Breast epithelium (tissue), 4 donors: ENCODE measurements at places on chromosomes 4 and X. TPM values are rescaled to one million over a fixed set of nuclear protein-coding genes. Genes with fewer than 3 reads are reported as not detected.

DNA sequence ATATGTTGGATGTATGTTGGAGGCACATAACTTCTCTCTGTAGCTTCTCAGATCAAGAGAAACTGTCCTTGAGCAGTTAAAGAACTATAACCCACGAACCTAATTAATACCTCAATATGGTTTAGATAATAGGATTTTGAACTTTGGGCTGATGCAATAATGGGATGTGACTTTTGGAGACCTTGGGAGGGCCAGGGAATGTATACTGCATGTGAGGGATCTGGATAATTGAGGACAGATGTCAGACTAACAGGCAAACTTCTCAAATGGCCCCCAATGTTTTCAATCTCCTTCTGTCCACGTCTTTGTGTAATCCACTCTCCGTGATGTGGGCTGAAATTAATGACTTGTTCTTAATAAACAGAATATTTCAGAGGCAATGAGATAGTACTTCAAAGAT lies 202.2 kb upstream of the FAT4 start:
- no peak overlapping the region for H3K27ac ChIP-seq
- H3K36me3 ChIP-seq, result no peaks in the 10 kb centered on the region
- H3K4me3 ChIP-seq, result no peak overlapping the region

Gene KIT
- total RNA-seq, result 297 TPM

GRCh38 chrX:132618810-132619209 lies 130.0 kb upstream of the MBNL3 start:
- DNase-seq, result no peak
- H3K27me3 ChIP-seq, result peaks cover 54% of the 10 kb centered on the region
- no peaks in the 10 kb centered on the region for H3K36me3 ChIP-seq
- no peak overlapping the region for H3K27ac ChIP-seq
- H3K4me1 ChIP-seq, result no peaks in the 10 kb centered on the region
- H3K4me3 ChIP-seq, result no peak overlapping the region

Gene LRCH2
- 2.6 TPM for total RNA-seq

GRCh38 chr4:181569553-181569952 lies 673.6 kb upstream of the TENM3 start:
- H3K27me3 ChIP-seq, result no peaks in the 10 kb centered on the region
- H3K4me1 ChIP-seq, result no peaks in the 10 kb centered on the region
- DNase-seq, result no peak
- no peak overlapping the region for H3K4me3 ChIP-seq
- no peak overlapping the region for H3K27ac ChIP-seq

GRCh38 chr4:25425361-25425760 lies 48.3 kb downstream of the ANAPC4 start:
- no peaks in the 10 kb centered on the region for H3K36me3 ChIP-seq
- no peaks in the 10 kb centered on the region for H3K27me3 ChIP-seq
- no peaks in the 10 kb centered on the region for H3K4me1 ChIP-seq
- H3K4me3 ChIP-seq, result no peak overlapping the region
- no peak for DNase-seq

DNA sequence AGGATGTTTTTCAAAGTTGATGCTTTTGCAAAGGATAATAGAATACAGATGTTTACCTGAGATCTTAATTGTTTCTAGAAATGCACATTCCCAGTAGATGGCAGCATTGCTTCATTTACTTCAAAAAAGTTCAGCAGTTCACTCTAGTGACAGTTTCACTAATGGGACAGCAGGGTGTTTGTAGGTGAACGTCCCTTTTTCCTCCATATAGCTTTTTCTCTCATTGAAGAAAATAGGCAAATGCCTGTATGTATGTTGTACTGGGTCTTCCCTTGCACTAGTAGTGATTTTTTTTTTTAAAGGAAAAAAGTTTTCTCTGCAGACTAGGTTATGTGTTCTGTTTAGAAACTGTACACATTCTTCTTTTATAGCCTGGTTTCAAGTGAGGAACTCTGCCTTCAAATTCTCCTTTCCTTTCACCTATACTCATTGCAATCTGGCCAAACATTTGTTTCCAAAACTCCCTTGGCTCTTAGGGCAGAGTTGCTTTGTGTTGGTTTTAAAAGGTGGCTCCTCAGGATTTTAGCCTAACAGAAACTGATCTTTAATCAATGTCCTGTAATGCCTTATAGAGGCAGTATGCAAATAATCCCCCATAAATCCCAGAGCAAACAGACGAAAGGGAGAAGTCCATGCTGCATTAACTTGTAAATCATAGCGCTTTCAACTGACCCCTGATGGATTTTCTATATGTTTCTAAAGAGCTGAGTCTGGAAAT lies 86.3 kb downstream of the EGF start:
- no peak overlapping the region for H3K4me3 ChIP-seq
- H3K27ac ChIP-seq, result no peak overlapping the region
- no peaks in the 10 kb centered on the region for H3K27me3 ChIP-seq
- DNase-seq, result no peak
